Fibroblast of skin of right biceps (primary cell): ENCODE measurements at places on chromosomes 1 and 21.

DNA sequence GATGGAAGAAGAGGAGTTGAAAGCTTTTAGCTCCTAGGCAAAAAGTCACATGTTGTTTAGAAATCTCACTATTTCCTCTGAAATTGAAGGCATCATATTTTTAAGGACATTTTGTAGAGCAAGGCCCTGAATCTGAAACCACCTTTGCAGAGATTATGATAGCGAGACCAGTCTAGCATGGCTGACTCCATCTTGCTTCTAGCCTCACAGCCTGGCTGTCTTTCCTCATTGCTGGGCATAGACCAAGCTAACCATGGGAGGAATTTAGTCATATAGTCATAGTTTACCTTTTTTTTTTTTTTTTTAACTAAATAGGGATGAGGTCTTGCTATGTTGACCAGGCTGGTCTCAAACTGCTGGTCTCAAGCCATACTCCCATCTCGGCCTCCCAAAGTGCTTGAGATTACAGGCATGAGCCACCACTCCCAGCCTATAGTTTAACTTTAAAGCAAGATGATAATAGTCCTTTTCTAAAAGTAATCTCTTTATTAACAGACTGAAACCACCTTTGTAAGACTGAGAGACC lies 42.2 kb upstream of the ZNF326 start:
- DNase-seq = peak; percentile 38

GRCh38 chr1:156464825-156465452 lies 35.6 kb downstream of the MEF2D start:
- no peak for DNase-seq

- DNase-seq = peak; percentile 70
Observed at GRCh38 chr1:161185282-161185682, 8.0 kb upstream of the B4GALT3 start.

DNA sequence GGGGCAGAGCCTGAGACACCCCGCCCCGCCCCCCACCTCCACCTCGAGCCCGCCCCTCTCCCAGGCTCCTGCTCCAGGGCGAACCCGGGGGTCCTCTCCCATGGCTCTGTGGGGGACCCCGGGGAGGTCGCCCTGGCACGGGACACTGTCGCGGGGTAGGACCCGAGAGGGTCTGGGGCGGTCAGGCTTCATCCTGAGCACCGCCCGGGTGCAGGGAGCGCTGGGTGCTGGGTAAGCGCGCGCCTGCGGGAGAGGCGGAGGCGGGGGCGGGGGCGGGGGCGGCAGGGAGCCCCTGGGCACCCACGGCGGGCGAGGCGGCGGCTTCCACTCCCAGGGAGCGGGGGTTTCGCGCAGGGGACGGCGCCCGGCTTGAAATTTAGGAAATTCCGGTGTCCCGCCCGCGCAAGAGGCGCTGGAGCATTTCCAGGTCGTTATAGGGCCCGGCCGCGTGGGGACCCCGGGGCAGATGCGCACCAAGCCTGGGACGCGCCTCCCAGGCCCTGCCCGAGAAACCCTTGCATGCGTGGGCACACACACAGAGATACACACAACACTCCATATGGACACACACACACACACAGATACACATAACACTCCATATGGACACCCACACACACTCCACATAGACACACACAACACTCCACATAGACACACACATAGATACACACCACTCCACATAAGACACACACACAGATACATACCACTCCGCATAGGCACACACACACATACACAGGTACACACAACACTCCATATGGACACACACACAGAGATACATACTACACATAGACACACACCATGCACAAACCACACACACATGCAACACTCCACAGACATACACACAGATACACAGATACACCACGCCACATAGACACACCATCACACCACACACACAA lies 48.7 kb upstream of the SLC19A1 start:
- no peak for DNase-seq

GRCh38 chr1:25031966-25032667 lies 102.0 kb upstream of the RUNX3 start:
- peak; percentile 91 for DNase-seq

GRCh38 chr1:186330758-186331157 lies 44.3 kb downstream of the TPR start:
- DNase-seq = no peak

DNA sequence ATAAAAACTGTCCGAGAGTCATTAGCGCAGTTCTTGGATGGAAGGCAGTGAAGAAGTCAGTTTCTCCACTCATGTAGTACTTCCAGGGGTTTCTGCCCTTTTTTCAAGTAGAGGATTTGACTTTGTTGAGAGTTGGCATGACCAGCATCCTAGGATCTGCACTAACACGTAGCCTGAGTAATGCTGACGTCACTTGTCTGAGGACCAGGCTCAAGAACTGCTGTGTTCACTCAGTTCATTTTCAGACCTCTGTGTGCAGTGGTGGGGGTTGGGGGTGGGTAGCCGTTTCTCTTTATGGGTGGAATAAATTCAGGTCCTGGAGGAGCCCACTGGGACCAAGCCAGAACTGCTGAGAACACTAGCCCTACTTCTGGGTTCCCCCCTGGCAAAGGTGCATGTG lies 53.3 kb downstream of the MRPS6 start:
- peak; percentile 66 for DNase-seq

DNA sequence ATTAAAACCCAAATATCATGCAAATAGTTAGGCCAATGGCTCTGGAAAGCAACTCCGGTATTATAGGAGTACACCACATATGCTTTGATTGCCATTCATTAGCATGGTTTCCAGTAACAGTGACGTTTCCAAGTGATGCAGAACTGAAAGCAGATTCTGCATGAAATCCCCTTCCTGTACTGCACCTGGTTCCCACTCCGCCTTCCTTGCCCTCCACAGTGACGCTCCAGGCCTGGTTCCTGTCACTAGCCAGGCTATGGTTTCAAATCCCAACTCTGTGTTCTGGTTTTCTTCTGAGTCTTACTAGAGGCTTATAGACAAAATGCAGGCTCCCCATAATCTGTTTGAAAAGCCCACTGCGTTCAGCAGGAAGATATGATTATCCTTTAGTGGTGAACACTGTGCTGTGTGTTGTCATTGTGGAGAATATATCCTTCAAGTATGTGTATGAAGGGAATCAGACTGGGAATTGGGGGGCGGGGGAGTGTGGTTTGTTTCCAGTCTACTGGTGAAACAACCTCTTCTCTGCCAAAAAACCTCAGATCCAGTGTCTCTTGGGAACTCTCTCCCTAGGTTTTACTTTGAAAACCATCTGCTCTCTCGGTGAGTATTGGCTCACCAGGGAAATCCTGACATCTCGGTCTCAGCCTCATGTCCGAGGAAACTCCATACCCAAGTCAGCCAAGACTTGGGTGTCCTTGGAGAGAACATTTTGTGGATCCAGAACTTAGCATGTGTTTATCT lies 78.7 kb downstream of the TYW3 start:
- DNase-seq = no peak

DNA sequence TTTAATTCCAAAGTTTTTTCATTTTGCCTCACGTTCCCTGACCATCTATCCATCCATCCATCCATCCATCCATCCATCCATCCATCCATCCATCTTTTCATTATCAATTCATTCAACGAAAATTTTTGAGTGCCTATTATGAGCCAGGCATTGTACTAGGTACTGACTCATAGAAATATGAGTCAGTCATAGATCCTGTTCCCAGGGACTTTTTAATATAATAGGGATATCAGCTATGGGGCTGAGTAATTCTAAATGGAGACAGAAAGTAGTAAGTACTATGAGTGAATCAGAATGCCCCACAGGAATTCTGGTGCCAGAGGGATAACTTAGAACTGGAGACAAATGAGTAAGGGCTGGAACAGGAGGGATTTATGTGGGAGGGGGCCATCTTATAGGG lies 49.8 kb upstream of the GNG12 start:
- DNase-seq = peak; percentile 93

- DNase-seq = no peak
Observed at GRCh38 chr1:11500881-11501280, 21.9 kb downstream of the DISP3 start.

GRCh38 chr1:180923021-180923841 lies 10.5 kb downstream of the KIAA1614 start:
- DNase-seq = peak; percentile 49

GRCh38 chr1:24483441-24483840 lies 19.2 kb upstream of the RCAN3 start:
- DNase-seq = no peak

- DNase-seq = no peak
Observed at GRCh38 chr1:39675220-39675619, 3.3 kb upstream of the NT5C1A start.

DNA sequence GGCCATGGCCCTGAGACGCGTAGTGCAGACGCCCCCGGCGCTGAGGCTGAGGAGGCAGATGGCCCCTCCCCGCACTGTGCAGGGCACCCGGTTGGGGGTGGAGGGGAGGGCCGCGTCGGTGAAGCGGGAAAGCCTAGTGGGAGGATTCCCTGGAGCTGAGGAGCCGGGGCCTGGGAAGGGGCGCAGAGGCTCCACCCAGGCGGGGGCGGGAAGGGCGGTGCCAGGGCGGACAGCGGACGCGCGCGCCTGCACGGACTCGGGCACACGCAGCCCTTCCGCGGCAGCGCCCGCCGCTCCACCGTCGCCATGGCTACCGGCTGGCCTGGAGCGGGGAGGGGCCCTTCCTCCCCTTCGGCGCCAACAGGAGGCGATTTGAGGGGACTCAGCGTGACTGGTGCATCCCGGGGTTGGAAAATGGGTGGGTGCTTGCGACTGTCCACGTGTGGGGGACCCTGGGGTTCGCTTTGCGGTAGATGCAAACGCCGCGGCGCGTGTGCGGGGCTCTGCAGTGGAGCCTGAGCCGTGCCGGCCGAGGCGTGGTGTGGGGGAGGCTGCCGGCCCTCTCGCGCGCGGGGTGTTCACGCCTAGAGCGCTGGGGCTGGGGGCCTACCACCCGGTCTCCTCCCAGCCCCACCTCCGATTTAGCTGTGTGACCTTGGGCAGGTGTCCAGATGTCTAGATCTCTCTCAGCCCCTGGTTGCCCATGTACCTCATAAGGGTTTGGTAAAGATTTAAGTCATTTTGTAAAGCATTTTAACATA lies 35.1 kb downstream of the PTPRF start:
- peak; percentile 73 for DNase-seq

GRCh38 chr21:23804866-23805265 lies 1802.4 kb downstream of the MRPL39 start:
- no peak for DNase-seq

DNA sequence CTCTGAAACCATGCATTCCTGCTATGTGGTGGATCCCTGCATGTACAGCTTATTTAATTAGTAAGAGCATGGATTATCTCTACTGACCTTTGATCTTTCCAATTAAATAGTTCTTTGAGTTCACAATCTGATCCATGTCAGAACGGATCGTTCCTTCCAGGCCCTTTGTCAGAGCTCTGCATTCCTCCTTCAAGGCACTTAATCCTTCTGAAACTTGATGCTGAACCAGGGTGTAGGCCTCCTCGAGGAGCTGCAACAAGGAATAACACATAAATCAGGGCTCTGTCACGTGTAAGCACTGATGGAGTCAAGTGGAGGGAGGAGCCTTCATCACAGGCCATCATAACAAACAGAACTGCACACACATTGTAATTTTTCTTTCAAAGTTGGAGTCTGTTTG lies 68.4 kb upstream of the EDEM3 start:
- DNase-seq = no peak

- DNase-seq = no peak
Observed at GRCh38 chr1:58717979-58718378, 18.1 kb upstream of the MYSM1 start.

GRCh38 chr1:50995651-50996050 lies 25.6 kb downstream of the CDKN2C start:
- DNase-seq = no peak
